CD4-positive, alpha-beta T cell treated with Interleukin-17A for 1 hour (primary cell): ENCODE measurements at places on chromosomes 6 and 20.

DNA sequence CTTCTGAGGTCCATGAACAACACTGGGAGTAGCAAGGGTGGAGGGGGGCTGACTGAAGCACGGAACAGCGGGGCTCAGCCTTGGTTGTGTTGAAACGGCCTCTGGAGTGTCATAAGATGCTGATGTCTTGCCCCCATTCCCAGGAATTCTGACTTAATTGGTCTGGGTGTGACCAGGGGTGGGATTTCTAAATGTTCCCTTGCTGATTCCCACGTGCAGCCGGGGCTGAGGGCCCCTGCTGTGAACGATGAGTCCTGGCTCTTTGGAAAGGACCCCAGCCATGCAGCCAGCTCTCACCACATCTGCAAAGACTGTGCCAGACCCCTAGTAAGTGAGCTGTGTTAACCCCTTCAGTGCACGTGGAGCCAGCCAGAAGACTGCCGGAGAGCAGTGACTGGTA is 28.6 kb upstream of the FAM50B start:
- no peak for DNase-seq

GRCh38 chr6:105504706-105505105 is 101.8 kb upstream of the PREP start:
- no peak for DNase-seq

DNA sequence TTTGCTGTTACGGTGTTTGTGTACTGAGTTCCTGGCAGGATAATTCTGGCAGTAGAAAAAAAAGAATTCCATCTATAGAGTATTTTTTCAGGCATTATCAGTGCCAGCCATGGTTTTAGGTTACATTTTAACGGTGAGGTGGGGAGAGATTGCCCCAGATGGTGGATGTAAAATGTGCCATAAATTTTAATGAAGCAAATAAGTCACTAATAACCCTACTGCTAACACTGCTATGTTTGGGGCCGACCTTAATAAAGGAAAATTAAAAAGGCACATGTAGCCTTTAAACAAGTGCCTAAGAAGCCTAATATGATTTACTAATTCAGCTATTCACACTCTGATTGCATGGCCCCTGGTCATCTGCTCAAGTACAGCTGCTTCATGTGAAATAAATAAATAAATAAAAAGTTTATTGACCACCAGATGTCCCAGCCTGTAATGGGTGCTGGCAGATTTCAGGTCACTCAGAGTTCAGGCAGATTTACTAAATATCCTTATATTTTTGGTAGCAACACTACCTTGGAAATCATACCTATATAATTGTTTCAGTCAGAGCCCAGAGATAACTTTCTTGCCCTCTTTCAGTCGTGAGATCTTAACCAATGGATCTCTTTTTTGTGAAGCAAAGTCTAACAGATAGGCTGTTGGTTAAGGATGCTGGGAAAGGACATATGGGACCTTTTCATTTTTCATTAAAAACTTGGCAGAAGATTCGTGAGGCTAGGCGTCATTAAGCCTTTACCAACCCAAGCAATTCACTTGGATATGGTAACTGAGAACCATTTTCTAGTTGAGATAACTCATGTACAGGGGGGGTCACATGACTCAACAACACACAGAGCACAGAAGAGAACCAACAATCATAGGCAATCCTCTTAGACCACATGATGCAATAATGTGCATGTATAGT is 495.0 kb upstream of the NRSN1 start:
- DNase-seq = no peak

DNA sequence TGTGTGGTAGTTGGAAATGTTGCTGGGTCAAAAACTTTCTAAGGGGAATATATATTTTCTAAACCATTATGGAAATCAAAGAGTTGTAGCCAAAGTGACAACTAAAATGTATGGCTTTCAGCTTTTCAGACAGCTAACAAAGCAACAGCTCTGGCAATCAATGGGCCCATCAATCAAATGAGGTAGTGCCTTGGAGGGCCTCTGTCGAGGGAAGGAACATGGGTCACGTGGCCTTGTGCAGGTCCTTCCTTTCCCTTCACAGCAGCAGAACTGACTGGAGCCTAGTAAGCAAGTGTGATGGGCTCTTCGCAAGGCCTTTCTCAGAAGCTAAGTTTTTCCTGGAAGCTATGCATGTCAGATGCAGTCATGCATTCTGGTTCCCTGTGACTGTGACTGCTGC is 17.9 kb downstream of the FAXC start:
- DNase-seq = no peak

DNA sequence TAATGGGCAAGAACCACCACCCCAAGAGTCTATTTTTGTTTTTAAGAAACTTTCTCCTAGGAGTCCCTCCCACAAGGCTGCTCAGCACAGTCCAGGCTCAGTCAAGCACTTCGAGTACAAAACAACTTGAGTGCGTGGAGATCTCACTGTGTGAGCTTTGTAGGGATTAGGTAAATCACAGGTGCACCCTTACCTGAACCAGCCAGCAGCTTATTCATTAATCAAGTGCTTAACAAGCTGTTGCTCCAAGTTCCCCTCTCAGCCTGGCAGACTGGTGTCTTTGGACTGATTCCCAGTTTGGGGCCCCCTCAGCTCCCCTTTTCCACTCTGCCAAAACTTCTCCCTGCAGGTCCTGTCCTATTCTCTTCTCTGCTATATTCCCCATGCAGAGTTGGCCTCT is 133.1 kb downstream of the LY86 start:
- DNase-seq = no peak

GRCh38 chr6:25749837-25750236 is 4.7 kb upstream of the SLC17A4 start:
- no peak for DNase-seq

GRCh38 chr6:38141085-38141484 is 321.6 kb downstream of the ZFAND3 start:
- DNase-seq = no peak

DNA sequence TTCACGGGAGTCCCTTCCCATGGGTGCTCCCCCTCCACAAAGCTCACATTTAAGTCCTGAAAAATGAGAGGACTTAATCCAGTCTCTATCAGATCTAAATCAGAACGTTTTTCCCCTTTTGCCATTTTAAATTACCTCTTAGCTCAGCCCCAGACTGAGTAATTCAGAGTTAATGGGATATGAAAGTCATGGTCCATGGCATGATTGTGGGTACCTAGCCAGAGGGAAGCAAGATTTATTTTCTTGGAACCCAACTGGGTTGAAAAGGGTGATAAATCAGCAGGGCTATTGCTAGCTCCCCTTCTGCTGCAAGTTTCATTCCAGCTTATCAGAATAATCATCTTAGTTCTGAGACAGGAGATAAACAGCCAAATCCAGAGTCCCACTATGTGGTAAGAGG is 320.2 kb upstream of the CHD6 start:
- DNase-seq = no peak

DNA sequence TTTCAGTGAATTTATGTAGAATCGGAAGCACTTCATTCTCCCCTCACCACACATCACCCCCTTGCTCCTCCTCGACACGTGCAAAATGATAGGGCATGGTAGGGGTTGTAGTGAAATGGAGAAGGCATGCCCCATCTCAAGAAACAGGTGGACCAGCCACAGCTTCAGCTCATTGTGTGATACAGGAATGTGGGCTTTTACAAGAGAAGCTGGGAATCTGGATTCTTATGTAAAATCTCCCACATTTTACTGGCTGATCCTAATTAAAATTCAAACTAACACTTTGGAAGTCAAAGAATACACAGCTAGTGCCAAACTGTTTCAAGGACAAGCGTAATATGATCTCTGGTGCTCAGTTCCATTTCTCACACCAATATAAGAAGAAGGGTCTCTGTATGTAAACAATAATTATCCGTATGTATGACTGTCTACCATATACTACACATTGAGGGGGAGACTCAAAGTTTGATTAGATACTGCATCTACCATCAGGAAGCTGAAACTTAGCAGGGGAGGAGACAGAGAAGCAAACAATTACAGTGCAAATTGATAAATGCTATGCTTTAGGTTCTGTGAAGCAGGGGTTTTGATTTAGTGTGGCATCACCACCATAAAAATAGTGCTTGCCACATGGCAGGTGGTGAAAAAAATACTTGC is 24.3 kb upstream of the KIAA0408 start:
- no peak for DNase-seq

DNA sequence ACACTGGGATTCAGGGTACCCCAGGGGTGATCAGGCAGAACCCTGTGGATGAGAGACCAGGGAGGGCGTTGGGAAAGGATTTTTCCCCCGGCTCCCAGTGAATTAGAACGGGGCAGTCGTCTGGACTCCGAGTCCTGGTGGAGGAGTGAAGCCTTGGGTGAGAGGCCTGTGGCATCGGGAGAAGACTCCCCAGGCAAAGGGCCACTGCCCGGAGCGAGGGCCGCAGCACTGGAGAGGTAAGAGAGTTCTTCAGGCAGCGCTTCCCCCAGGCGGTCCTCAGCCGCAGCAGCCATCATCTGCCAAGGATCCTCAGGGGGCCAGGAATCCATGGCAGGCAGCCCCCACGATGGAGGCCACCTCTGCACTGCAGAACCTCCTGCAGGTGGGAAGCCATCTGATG is 663 bp downstream of the C6orf15 start:
- no peak for DNase-seq

GRCh38 chr6:86412057-86412456 is 525.3 kb upstream of the HTR1E start:
- DNase-seq = no peak

DNA sequence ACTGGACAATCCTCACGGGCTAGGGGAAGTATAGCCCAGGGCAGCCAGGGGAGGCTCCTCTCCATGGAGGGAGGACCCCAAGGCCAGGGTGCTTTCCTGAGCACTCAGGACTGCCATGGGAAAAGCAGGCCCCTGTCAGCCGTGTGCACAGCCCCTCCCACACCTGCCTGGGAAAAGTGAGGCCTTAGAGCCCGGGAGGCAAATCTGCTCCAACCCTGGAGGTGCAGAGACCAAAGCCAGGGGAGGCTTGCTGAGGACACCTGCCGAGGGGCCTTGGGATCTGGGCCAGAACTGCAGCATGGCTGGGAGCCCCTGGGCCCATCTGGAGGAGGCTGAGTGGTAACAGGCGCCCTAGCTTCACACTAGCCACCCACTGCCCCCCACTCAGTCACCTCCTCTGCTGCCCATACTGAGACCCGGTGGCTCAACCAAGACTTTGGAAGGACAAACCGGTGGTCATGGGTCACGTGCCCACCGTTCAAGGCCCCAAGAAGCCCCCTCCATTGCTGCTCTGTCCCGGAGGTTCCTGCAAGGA is 55.2 kb downstream of the YTHDF1 start:
- DNase-seq = no peak

DNA sequence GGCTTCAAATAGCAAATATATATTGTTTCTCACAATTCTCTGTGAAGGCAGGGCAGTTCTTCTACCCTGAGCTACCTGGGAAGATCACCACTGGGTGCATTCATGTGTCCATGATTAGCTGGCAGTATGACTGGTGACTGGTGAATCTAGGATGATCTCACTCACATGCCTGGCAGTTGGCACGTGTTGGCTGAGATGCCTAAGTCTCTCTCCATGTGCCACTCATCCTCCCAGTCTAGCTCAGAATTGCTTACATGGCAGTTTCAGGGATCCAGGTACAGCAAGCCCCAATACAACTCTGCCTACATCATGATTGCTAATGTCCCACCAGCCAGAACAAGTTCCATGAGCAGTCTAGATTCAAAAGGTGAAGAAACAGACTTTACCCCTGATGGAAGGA is 346.8 kb upstream of the CNR1 start:
- DNase-seq = no peak

- peak; percentile 75 for DNase-seq
These were observed 28.8 kb downstream of the PDE7B start for GRCh38 chr6:135880066-135880972.

DNA sequence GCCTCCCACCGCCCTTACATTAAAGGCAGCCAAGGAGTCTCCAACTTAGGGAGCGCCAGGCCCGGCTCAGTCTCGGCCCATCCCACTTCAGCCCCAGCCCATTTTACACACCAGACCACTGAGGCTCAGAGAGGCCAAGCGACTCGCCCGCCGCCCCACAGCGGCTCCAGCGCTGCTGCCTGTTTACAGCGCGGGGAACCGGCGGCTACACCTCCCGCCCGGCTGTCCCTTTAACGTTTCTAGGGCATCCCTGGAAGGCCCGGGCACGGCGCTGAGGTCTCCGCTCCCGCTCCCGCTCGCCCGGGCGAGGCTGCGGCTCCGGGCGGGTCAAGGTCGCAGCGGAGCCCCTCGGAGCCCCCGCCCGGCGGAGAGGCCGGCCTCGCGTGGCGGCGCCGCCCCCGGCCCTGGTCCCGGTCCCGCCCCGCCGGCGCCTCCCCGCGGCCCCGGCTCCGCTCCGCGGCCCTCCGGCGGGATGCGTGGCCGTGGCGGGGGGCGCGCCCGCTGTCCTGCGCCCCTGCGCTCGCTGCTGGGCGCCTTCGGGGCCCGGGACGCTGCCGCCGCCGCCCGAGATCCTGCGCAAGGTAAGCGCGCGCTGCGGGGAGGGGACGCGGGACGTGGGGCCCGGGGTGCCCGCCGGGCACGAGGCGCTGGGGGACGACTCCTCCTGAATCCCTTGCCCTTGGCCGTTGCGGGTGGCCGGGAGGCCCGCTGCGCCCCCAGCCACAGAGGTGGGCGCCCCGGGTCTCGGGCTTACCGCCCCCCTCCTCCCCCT is 27.1 kb upstream of the PHACTR3 start:
- no peak for DNase-seq

- peak; percentile 44 for DNase-seq
These were observed 54.4 kb upstream of the CEP85L start for GRCh38 chr6:118705544-118706491.

GRCh38 chr20:19078448-19079373 is 133.7 kb upstream of the SLC24A3 start:
- no peak for DNase-seq

DNA sequence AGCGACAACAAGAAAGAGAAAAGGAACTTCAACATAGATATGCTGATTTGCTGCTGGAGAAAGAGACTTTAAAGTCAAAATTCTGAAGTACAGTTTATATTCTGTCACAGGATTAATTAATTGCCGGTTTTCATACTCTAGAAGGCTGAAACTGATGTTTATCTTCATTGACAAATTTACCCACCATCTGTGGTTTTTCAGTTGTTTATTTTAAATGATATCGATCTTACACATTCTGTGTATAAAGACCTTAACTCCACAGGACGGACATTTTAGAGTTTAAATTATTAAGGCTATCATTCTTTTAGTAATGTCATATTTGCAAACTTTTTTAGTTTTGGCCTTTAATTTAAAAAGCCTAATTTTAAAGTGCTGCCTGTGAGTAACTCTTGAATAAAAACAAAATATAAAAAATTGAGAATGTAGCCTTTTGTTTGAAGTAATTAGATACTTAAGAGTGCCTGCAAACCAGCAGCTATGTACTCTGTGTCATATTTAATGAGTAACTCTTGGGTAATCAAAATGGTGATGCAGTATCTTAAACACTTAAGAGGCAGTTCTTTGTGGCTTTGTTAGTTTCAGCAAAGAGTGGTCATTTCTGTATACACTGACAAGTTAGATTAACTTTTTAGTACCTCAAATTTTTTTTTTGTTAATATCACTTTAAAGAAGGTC is 59.3 kb downstream of the CDC5L start:
- no peak for DNase-seq

DNA sequence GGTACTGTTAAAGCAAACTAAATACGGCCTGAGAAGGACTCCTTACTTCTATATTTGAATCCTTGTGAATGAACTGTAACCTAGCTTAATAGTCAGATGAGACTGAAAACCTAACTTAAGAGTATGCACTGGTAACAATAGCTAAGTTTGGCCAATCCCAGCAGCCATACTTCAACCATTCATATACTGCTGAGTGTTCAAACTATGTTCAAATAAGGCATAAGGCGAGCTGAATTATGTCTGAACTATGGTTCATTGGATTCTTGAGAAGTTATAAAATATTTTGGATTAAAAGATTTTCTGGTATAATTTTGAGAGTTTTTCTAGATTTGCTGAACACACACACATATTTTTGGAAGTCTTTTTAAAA is 2.2 kb downstream of the SMPDL3A start:
- DNase-seq = no peak

- no peak for DNase-seq
These were observed 320.4 kb downstream of the LAMA2 start for GRCh38 chr6:129203190-129203900.
